ENCODE measurements at places on chromosomes 11 and 22.

DNA sequence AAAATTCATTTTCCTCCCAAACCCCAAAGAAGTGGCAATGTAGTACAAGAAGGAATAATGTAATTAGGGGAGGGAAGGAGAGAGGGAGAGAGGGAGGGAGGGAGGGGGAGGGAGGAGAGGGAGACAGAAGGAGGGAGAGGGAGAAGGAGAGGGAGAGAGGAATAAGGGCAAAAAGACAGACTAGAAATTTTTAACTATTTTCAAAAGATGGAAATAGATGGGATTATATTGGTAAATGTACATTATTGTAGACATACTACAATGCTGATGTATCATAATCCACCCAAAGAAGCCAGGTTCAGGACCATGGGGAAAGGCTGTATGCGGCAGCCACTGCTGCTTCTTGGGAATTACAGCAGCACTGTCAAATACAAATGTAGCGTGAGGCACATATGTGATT lies 74.3 kb downstream of the GAB2 start:
- DNase-seq = no peak

- DNase-seq = no peak
Measured at GRCh38 chr11:103378931-103379330, 269.7 kb downstream of the DYNC2H1 start.

GRCh38 chr11:9095421-9095820 lies 4.0 kb upstream of the SCUBE2 start:
- DNase-seq = no peak

GRCh38 chr11:31820438-31820818 lies 9.3 kb upstream of the PAX6 start:
- no peak for DNase-seq

DNA sequence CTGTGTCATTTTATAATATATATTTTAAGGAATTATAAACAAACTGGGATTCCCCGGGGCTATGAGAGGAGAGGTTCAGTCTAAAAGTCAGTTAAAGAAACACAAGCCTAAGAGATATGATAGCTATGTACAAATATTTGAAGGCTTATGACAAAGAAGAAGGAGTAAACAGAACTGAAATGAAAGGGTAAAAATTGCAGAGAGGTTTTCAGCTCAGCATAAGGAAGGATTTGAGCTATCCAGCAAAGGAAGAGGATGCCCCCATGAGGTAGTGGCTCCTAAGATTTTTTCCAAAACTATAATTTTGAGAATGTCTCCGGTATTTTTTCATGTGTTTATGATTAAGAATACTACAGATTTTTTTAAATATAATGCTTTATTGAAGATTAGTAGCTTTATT lies 57.9 kb upstream of the ANGPTL5 start:
- no peak for DNase-seq

All from stimulated activated CD8-positive, alpha-beta memory T cell treated with anti-CD3 and anti-CD28 coated beads, Interleukin-4, amount 100 ng/mL, for 24 hours (primary cell).